ENCODE measurements at places on chromosomes 4 and X. TPM values are rescaled to one million over a fixed set of nuclear protein-coding genes. Genes with fewer than 3 reads are reported as not detected.

- no peak for DNase-seq
- no peaks in the 10 kb centered on the region for H3K36me3 ChIP-seq
Observed at GRCh38 chr4:181264893-181265292, 978.3 kb upstream of the TENM3 start.

DNA sequence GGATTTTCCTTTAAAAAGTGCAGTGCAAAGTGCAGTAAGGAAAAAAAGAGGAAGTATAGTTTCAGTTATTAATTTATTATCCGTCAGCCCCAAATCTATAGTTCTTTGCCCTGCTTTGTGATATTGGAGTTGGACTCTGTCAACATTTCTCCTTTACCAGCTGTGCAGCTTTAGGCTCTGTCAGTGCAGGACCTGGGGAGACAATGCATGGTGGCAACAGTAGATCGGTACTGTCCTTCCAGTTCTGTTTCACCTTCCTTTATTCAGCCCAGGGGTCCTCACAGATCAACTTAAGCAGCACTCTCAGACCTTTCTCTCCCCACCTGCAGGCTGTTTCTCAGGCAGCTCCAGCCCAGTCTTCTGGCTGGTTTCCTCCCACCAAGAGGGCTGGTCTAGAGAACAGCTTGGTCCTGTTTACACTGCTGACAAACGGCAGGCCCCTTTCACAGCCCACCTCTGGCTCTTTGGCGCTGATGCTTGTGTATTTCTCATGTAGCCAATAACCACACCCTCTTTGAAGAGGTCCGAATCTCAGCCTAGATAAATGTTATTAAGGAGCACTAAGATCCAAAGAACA, 71.6 kb downstream of the MCUB start:
- H3K4me1 ChIP-seq, result peaks cover 45% of the 10 kb centered on the region
- no peak overlapping the region for H3K4me3 ChIP-seq

DNA sequence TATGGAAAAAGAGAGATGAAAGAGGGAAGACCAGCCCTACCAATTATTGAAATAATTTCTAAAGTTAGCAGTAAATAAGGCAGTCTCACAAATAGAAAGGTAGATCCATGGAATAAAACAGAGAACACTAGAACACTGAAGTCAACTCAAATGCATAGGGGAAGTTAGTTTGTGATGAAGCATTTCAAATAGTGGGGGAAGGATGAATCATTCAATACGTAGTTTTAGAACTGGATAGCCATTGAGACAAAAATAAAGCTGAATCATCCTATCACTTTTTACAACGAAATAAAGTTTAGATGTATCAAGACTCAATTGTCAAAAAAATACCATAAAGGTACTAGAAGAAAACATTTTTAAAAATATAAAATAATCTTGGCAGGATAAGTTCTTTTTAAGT, 143.2 kb upstream of the DGKK start:
- no peak overlapping the region for H3K27ac ChIP-seq
- no peaks in the 10 kb centered on the region for H3K4me1 ChIP-seq
- peaks cover 4% of the 10 kb centered on the region for H3K27me3 ChIP-seq
- H3K36me3 ChIP-seq, result no peaks in the 10 kb centered on the region

DNA sequence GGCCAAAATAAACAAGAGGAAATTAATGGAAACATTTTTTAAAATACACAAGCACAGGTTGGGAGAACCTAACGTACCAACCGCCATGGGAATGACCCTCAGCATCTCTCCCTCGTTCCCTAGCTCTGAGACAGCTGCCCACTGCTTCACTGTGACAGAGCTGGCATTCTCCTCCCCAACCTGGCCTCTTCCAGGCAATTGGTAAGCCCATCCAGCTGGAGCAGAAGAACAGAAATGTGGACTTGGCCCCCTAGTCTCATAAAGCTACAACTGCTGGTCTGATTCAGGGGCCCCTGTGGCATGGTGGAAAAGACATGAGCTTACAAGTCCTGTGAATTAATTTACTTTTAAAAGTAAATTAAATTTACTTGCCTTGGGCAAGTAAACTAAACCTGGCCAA, 245.1 kb downstream of the PTTG2 start:
- H3K27me3 ChIP-seq, result no peaks in the 10 kb centered on the region
- DNase-seq, result no peak
- no peak overlapping the region for H3K4me3 ChIP-seq
- H3K4me1 ChIP-seq, result no peaks in the 10 kb centered on the region

DNA sequence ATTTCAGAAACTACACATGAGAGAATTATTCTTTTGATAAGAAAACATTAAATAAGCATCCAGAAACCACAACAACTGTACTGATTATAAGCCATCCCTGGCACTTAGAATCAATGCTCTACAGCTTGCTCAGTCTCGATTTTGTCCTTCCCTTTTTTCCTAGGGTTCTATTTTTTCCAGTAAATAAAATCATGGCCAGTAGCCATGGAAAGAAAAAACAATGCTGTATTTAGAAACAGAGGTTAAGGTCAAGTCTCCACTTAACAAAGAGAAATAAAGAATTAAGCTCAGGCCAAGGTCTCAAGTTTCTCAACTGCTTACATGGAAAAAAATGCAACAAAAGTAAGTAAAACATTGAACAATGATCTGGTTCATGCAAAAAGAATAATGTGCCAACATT, 38.7 kb upstream of the GRID2 start:
- no peaks in the 10 kb centered on the region for H3K4me1 ChIP-seq
- no peak overlapping the region for H3K27ac ChIP-seq
- DNase-seq, result no peak
- no peaks in the 10 kb centered on the region for H3K36me3 ChIP-seq

DNA sequence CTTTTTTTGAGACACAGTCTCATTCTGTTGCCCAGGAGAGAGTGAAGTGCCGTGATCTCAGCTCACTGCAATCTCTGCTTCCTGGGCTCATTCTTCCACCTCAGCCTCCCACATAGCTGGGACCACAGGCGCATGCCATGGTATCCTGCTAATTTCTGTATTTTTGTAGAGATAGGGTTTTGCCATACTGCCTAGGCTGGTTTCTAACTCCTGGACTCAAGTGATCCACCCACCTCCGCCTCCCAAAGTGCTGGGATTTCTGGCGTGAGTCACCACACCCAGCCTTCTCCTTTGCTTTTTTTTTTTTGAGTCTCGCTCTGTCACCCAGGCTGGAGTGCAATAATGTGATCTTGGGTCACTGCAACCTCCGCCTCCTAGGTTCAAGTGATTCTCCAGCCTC, 94.1 kb downstream of the PDS5A start:
- H3K27me3 ChIP-seq, result no peaks in the 10 kb centered on the region
- no peak overlapping the region for H3K27ac ChIP-seq
- H3K4me1 ChIP-seq, result peaks cover 2% of the 10 kb centered on the region

GRCh38 chr4:152689615-152690501, 10.1 kb upstream of the TMEM154 start:
- no peak overlapping the region for H3K4me3 ChIP-seq
- H3K4me1 ChIP-seq, result peaks cover 9% of the 10 kb centered on the region
- H3K36me3 ChIP-seq, result no peaks in the 10 kb centered on the region
- no peak overlapping the region for H3K27ac ChIP-seq
- peaks cover 9% of the 10 kb centered on the region for H3K27me3 ChIP-seq

DNA sequence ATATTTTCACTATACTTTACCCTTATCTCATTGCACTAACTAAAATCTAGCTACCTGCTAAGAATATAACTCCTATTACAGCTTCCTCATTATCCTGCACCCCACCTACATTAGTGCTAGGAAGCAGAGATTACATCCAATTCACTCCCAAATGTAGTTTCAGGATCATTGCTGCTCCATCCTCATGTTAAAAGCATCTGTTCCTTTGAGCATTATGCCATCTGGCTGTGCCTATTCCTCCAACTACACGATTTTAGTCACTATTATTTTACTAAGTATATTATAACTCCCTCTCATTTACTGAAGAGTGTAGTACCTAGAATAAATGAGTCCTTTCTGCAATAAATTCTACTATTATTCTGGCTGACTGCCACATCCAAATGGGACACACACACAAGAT, 1586.9 kb downstream of the TECRL start:
- H3K4me1 ChIP-seq, result no peaks in the 10 kb centered on the region
- H3K36me3 ChIP-seq, result no peaks in the 10 kb centered on the region
- no peaks in the 10 kb centered on the region for H3K27me3 ChIP-seq
- no peak overlapping the region for H3K27ac ChIP-seq

- no peak overlapping the region for H3K4me3 ChIP-seq
- H3K4me1 ChIP-seq, result no peaks in the 10 kb centered on the region
Observed at GRCh38 chr4:140448162-140448561, 20.7 kb upstream of the CLGN start.

GRCh38 chrX:44918722-44919121, 45.7 kb downstream of the KDM6A start:
- peaks cover 8% of the 10 kb centered on the region for H3K36me3 ChIP-seq
- no peaks in the 10 kb centered on the region for H3K27me3 ChIP-seq

DNA sequence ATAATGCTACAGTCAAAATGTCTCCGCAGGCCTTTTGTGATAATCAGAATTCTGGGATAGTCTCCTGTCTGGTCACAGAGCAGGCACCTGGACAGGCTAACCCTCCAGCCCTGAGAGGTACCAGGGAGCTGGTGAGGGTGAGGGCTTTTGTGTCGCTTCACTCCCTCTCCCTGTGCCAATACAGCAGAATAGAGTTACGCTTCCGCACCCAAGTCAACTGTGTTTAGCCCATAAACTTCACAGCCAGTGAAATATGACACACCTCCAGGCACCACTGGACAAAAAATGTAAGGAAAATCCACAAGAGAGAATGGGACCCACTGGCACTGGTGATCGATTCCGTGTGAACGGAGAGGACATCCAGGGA, 1.3 kb downstream of the GAK start:
- no peaks in the 10 kb centered on the region for H3K27me3 ChIP-seq
- H3K27ac ChIP-seq, result peak overlapping the region; percentile 96
- peaks cover 45% of the 10 kb centered on the region for H3K4me1 ChIP-seq
- H3K4me3 ChIP-seq, result peak overlapping the region; percentile 91
- H3K36me3 ChIP-seq, result no peaks in the 10 kb centered on the region
- no peak for DNase-seq

GRCh38 chrX:107878106-107878505, 52.4 kb downstream of the MID2 start:
- DNase-seq, result no peak
- peaks cover 2% of the 10 kb centered on the region for H3K36me3 ChIP-seq
- H3K27ac ChIP-seq, result no peak overlapping the region
- no peak overlapping the region for H3K4me3 ChIP-seq
- no peaks in the 10 kb centered on the region for H3K4me1 ChIP-seq

DNA sequence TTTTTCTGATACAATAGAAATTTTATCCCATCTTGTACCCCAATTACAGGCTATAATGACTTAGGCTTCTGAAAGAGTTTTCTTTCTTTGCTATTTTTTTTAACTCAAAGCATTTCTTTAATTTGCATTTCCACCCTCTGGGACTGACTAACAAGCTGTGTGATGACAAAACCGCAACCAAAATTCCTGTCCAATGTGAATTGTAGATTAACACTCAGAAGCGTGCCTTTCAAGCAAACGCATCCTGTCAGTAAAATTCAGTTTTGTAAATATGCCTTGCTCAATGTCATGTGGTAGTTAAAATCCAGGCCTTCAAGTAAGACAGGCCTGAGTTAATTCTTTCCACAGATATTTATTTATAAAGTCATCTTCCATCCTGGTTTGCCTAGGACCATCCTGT, 50.3 kb downstream of the STK32B start:
- no peaks in the 10 kb centered on the region for H3K36me3 ChIP-seq
- no peak for DNase-seq
- H3K27me3 ChIP-seq, result peaks cover 2% of the 10 kb centered on the region
- H3K4me1 ChIP-seq, result no peaks in the 10 kb centered on the region
- H3K27ac ChIP-seq, result no peak overlapping the region
- no peak overlapping the region for H3K4me3 ChIP-seq

- H3K27me3 ChIP-seq, result no peaks in the 10 kb centered on the region
- DNase-seq, result no peak
- no peaks in the 10 kb centered on the region for H3K36me3 ChIP-seq
- H3K4me3 ChIP-seq, result no peak overlapping the region
- H3K4me1 ChIP-seq, result peaks cover 5% of the 10 kb centered on the region
- no peak overlapping the region for H3K27ac ChIP-seq
Observed at GRCh38 chrX:148459343-148459742, 41.1 kb upstream of the AFF2 start.

- peaks cover 7% of the 10 kb centered on the region for H3K36me3 ChIP-seq
- no peaks in the 10 kb centered on the region for H3K27me3 ChIP-seq
- no peak for DNase-seq
- H3K4me3 ChIP-seq, result no peak overlapping the region
- H3K4me1 ChIP-seq, result peaks cover 14% of the 10 kb centered on the region
Observed at GRCh38 chrX:124249345-124249744, 83.1 kb upstream of the TEX13D start.

DNA sequence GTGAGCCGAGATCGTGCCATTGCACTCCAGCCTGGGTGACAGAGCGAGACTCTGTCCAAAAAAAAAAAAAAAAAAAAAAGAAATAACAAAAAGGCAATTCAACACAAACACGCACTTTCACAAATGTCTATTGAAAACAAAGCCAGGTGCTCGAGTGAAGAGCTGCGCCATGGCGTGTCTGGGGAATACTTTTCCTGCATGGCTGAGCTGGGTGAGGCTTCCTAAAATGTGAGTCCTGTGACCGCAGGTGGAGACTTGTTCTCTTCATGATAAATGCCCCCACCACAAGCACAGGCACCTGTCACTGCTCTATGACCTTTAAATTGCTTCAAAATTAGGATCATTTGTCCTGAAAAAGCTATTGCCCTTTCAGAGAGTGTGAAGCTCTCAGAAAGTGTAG, 4.0 kb upstream of the ABLIM2 start:
- no peak overlapping the region for H3K27ac ChIP-seq
- DNase-seq, result no peak
- no peak overlapping the region for H3K4me3 ChIP-seq
- no peaks in the 10 kb centered on the region for H3K36me3 ChIP-seq

DNA sequence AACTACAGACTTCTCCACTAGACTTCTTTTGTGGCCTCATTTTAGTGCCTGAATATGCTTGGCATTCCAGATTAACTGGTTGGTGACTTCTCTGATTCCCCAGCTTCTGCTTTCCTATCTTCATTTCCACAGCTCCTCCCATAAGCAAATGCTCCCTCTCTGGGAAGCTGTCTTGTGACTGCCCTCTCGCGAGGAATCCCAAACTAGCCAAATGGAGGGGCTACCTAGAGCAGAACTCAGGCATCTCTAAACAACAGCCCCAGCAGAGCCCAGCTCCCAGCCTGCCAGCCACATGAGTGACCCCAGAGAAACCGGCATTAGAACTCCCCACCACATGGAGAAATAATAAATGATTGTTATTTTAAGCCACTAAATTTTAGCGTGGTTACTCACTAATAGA, 7.6 kb upstream of the VEGFD start:
- no peak overlapping the region for H3K27ac ChIP-seq
- no peaks in the 10 kb centered on the region for H3K36me3 ChIP-seq
- no peaks in the 10 kb centered on the region for H3K4me1 ChIP-seq
- H3K27me3 ChIP-seq, result no peaks in the 10 kb centered on the region
- no peak for DNase-seq
- H3K4me3 ChIP-seq, result no peak overlapping the region

- no peak overlapping the region for H3K4me3 ChIP-seq
- H3K36me3 ChIP-seq, result no peaks in the 10 kb centered on the region
- H3K4me1 ChIP-seq, result no peaks in the 10 kb centered on the region
Observed at GRCh38 chr4:34261799-34262314, 1982.5 kb downstream of the ARAP2 start.

GRCh38 chrX:118350706-118351105, 4.8 kb downstream of the WDR44 start:
- H3K4me3 ChIP-seq, result peak overlapping the region; percentile 60
- DNase-seq, result no peak
- no peaks in the 10 kb centered on the region for H3K27me3 ChIP-seq
- H3K36me3 ChIP-seq, result no peaks in the 10 kb centered on the region

Gene LRP2BP
- 1.2 TPM for total RNA-seq

Gene CDS1
- total RNA-seq, result 0.07 TPM

Gene LRIT3
- 0.13 TPM for total RNA-seq

Gene TKTL2
- total RNA-seq, result not detected

Gene LDB2
- not detected for total RNA-seq

Gene SPANXB1
- total RNA-seq, result not detected

Gene RNF212
- total RNA-seq, result 3.0 TPM

Gene MAGED4B
- 1.5 TPM for total RNA-seq

Gene NXF2
- total RNA-seq, result not detected

Gene UCP1
- not detected for total RNA-seq

Gene PDE5A
- total RNA-seq, result 0.32 TPM
